ENCODE measurements at places on chromosomes 2 and 18.

GRCh38 chr18:63142594-63143225 is 176.9 kb downstream of the BCL2 start:
- no peak for DNase-seq

GRCh38 chr2:77149565-77149964 is 372.6 kb downstream of the LRRTM4 start:
- DNase-seq = no peak

GRCh38 chr18:32072321-32072720 is 19.4 kb upstream of the RNF138 start:
- DNase-seq = no peak

DNA sequence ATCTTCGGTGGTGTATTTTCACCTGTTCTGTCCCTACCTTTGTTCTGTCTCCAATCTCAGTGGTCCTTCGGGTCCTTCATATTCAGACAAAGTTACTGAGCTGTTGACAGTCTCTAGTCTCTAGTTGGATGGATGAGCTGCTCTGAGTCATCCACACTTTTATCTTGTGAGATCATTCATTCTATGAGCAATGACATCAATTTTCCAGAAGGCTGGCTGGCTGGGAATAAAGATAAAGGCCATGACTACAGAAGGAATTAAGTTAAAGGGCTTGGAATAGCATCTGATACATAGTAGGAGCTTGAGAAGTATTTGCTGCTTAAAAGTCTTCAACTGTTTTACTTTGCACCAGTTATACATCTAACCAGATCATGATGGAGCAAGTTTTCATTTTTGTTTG is 43.1 kb upstream of the SLC39A10 start:
- peak; percentile 23 for DNase-seq

- no peak for DNase-seq
Measured at GRCh38 chr2:107354175-107354574, 468.2 kb upstream of the ST6GAL2 start.

DNA sequence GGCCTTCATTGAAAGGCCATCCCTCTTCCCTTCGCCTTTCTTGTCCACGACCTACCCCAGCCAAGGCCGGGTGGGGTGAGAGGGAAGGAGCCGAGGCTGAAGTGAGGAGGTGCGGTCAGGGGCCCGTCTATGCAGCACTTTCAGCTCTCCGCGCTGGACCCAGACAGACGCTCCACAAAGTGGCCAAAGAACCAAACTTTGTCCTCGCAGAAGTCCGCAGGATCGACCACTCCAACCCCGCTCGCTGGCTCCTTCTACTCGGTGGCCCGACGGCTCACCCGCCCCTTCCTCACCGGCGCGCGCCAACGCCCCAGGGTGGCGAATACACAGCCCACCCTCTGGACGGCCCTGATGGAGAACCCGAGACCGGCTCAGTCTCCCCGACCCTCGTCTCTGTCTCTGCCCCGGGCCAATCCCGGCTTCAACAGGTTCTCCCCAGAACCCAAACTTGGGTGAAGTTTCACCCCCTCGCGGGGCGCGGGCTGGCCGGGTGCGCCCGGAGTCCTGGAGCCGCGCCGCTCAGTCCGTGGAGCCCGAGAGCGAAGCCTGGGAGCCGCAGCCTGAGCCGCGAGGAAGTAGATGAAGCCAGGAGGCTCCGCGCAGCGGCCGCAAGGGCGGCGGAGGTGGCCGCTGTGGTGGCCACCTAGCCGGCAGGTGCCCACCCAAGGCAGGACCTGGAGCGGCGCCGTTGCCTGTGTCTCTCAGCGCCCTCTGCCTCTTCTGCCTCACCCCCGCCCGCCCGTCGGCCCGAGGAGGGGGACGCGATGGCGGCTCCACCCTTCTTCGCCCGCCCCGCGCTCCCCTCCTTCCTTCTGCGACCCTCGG is 26.7 kb upstream of the ALPP start:
- no peak for DNase-seq

- DNase-seq = no peak
Measured at GRCh38 chr2:240789501-240790369, 30.3 kb downstream of the KIF1A start.

DNA sequence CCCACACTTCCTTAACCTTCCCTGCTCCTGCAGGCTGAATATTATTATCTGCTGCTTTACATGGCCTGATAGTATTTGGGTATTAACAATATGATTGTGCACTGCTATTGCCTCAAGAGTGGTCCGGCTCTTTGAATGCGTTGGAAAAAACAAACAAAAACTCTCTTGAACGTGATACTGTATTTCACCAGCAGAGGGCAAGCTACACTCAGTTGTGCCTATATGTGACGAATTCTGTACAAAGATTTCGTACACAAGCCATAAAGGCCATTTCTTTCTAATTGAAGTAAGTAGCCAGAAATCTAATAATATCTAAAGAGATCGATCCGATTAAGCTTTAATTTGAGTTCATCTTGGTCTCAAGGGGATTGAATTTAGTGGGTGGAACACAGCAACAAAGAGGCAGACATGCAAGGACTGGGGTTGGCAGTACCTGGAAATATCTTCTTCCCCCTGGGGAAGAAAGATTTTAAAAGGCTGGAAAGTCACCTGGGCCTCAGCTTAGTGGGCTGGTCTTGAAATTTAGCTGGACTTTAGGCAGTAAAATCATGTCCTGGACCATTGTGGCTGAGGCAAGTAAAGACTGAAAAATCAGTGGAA is 49.3 kb upstream of the RAB6D start:
- peak; percentile 53 for DNase-seq

GRCh38 chr2:11778416-11778815 is 32.0 kb downstream of the LPIN1 start:
- DNase-seq = no peak

DNA sequence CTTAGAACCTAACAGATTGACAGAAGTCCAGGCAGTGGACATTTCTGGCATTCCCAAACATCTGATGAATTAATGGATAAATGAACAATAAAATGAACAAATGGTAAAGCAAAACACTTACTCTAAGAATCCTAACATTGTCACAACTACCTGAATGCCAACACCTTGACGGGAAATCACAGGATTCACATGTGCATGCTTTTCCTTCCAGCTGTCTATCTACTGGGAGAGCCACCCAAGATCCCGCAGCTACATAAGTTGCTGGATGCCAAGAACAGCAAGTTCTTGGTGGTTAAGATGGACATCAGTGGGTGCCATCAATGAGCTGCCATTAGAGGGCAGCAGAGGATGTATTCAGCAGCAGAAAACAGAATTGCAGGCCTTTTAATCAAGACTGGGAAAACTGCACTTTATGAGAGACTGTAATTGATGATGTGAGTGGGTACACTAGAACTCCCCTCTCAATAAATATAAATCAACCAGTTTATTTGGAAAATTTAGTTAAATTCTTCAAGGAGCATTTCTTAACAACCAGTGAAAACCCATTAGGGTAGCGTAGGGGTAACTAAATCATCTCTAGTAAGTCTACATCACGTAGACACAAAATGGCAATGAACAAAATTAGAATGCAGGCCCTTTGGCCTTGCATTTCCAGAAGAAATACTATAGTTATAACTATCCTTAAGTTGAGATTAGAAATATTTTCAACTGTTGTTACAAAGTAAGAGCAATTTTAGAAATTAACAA is 45.6 kb downstream of the SESTD1 start:
- peak; percentile 52 for DNase-seq

- DNase-seq = peak; percentile 32
Measured at GRCh38 chr18:49560624-49561288, 1.1 kb upstream of the LIPG start.

DNA sequence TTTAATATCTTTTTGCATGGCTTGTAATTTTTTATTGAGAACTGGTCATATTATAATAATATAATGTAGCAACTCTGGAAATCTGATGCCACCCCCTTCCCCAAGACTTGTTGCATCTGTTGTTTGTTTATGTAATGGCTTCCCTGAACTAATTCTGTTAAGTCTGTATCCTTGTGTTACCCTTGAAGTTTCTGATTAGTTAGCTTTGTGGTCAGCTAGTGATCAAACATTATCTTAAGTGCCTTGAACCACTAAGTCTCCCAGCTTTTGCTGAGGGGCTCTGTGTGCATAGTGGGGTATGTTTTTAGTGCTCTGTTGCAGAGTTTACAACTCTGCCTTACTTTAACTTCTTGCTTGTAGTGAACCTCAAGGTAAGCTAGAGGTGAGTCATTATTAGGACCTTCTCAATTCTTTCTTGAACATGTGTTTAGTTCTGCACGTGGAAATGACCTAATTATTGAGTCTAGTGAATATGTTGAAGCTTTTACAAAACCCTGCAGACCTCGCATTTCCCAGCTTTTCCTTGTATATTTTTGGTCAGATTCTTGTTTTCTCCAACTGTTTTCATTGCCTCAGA is 24.8 kb downstream of the SMCHD1 start:
- DNase-seq = no peak

DNA sequence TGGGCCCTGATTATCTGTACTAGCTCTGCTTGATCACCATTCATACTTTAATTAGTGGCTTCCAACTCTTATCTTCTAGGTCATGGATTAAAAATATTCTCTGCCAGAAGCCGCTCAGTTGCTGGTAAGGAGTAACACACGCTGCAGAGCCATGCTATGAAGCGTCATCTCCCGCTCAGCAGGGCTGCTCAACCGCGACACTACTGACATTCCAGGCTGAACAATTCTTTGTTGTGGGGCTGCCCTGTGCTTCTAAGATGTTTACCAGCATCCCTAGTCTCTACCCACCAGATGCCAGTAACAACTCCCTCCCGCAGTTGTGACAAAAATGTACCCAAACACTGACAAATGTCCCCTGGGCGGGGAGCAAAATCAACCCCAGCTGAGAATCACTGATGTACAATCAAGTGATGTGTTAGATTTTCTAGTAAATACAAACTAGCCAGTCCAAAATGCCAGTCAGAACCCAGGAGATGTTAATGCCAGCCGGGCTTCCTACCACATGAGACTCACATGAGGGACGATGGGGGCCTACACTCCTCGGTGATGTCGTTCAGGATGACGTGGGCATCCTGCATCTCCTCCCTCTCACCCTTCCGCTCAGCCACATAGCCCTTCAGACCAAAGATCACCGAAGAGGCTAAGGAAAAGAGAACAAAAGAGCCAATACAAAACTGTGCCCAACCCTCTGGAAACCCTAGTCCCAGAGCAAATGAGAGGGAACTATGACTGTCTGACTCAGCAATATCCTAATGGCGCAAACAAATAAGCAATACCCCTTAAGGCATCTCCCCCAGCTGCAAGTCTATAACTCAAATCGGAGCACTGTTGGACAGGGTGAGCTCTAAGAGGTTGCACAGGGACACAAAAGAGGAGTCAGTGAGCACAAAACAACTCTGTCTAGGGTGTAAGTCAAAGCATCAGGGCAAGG is 15.6 kb downstream of the ILKAP start:
- DNase-seq = no peak

- DNase-seq = no peak
Measured at GRCh38 chr2:14902953-14903352, 270.4 kb downstream of the LRATD1 start.

DNA sequence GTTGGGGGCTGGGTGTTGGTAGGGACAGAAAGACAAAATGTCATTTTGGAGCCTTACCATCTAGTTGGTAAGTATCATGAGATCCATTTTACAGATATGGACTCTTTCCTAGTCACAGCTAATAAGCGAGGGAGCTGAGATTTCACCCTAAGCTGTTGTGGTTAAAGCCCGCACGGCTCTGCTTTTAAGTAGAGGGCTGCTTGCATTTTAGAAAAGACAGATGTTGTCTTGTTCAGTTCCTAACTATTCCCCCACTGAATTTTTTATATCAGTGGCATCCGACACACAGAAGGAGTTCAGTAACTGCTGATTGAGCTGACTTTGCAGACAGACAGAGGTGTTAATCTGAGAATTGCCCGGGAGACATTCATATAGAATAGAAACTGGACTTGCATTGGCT is 3.7 kb downstream of the QPCT start:
- DNase-seq = no peak

DNA sequence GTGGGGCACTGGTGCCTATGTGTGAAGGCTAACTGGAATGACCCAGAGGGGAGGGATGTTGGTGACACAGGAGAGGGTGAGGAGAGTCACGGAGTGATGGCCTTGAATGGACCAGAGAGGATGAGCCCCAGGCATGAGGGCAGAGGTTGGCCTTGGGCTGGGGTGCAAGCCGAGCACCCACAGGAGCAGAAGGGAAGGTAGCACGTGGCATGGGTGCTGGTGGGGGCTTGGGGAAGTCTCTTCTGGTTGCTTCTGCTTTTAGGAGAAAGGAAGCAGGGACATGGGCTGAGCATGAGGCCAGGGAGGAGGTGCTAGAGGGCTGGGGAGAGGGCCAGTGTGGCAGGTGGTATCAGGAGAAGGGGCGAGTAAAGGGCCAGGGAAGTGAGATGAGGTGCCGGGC is 183.8 kb downstream of the DYSF start:
- no peak for DNase-seq

DNA sequence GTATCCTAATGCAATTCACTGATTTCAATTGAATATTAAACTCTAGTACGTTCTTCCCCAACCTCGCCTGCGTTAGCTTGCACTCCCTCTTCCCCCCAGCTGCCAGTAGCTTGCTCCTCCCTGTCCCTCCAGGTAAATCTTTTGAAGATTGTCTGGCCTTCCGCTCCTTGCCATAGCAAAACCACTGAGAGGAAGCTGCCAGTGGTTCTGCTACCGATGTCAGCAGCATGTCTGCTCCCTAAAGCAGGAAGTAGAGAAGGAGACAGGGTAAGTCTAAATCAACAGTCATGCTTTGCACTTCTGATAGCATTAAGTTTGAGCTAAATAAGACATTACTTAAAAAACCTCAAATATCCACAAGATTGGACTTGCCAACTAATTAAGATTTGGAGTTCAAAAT is 89.1 kb downstream of the SCN2A start:
- no peak for DNase-seq

- no peak for DNase-seq
Measured at GRCh38 chr2:2744958-2745715, 414.1 kb upstream of the MYT1L start.

GRCh38 chr2:201643216-201643890 is at the start of gene TMEM237:
Gene TMEM237 (minus strand): TSS chr2:201643503. CDS start chr2:201643400, 103 bp downstream.
- DNase-seq = peak; percentile 24

GRCh38 chr2:100855606-100856005 is 35.7 kb downstream of the NPAS2 start:
- DNase-seq = no peak

Data from LoVo (cell line).